ENCODE measurements at places on chromosomes 3 and 15.
A peak's percentile ranks its signal among the peaks of the same experiment; 100 is the strongest.

- DNase-seq, result no peak
Observed at GRCh38 chr3:59408047-59408624, 358.3 kb upstream of the CFAP20DC start.

DNA sequence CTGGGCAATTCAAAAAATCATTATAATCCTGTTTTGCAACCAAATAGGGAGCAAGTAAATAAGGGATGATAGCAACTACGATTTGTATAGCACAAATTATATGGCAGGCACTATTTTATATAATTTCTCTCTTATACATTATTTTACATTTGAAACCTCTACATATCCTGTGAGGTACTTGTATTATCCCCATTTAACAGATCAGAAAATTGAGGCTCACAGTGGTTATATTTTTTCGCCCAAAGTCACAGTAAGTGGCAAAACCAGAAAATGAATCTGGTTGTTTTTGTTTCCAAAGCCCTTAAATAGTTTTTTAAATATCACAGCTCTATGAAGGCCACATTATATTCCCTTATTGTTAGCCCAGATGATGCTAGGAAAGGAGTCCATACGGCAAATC, 74.3 kb downstream of the MLH1 start:
- DNase-seq, result no peak

DNA sequence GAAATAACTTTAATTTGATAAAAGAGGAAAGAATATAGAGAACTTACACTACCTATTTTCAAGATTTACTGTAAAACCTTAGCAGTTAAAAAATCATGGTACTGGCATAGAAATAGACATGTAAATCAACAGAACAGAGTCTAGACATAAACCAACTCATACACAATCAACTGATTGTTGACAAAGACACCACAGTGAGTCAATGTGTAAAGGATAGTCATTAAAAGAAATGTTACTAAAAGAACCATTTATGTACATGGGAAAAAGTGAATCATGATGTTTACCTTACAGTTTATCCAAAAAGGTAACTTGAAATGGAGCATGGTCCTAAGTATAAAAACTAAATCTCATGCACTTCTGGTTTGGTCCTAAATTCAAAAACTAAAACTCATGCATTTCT, 847.4 kb downstream of the IGSF11 start:
- DNase-seq, result peak; percentile 8

DNA sequence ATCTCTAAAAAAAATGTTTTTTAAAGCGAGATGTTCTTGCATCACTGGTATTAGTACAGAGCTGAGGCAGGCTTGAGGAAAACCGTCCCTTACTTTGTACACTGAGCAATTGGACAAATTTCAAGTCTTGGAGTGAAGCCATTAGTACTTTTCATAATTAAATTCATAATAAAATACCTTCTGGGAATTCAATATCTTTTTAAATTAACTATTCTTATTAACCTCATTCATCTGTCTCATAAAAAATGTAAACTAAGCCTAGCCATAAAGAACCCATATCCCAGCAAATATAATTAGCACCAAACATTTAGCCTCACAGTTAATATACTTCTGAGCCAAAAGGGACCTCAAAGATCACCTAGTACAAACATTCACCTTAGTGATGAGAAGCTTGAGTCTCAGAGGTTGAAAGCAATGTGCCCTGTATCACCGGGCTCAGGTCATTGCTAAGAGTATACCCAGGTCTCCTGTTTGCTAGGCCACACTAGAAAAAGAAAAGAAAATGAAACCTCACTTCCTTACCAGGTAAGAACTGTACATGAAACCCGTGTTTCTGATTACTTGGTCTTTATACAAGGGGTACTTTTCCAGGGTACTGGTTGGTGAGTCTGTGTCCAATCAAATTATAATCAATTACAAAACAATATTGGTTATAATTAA, 192.5 kb downstream of the ADAMTS9 start:
- DNase-seq, result no peak

GRCh38 chr15:65595960-65596359, 15.0 kb downstream of the INTS14 start:
- no peak for DNase-seq

DNA sequence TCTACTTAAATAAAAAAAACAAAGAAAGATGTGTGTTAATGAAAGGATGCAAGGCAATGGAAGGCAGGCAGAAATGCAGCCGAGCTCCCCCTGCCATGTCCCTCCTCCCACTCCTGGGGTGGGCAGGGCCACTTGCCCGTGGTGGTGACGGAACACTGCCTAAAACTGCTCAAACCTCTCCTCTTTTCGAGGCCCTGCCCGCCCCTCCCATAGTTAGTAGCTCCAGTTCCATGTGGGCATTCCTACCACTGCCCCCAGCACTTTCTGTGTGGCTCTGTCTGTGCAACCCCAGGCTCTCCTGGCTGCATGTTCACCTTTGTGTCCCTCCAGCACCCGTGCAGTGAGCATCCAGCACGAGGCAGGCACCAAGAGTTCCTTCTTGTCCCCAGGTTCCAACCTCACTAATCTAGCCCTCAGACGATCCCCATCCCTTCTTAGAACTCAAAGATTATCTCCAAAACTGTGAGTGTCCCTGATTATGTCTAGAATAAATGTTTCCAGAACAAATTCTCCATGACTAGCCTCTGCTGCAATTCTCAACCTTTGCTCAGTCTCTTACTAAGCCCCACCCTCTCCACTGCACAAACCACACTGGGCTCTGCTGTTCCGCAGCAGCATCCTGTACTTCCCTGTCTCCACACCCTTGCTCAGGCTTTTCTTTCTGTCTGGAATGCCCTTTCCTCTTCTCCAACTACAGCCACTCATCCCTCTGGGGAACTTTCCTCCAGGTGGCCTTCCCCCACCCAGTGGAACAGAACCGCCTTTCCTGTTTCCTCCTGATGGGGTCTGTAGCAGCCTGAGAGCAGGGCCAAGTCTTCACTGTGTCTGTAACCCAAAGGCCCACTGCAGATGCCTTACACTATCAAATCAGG, 32.6 kb upstream of the SPTBN5 start:
- no peak for DNase-seq

- no peak for DNase-seq
Observed at GRCh38 chr3:98980915-98981596, 79.6 kb upstream of the DCBLD2 start.

DNA sequence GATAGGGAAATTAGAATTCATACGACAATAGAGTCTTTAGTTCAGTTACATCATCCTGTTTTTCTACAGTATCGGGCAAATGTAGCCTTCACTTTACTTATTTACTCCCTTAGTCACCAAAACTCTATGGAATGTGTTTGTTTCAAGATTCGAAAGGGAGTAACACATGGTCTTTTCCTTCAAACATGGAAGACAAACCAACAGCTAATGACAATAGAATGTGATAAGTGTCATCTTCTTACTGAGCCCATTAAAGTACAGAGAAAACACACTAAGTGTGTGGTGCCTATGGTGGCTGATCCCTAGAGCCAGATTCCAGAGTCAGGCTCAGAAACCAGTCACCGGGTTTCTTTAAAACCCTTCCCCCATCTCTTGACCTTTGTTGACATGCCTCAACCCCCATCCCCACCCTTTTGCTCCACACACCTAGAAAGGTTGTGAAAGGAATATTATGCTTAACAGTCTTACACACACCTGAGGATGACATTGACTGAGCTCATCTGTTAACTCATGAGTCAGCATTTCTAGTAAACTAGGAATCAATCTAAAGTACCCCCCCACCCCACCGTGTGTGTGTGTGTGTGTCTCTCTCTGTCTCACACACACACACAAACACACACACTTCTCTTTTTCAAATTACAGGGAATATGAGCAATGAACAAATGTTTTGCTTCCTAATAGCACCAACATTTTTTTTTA, 549.6 kb upstream of the CCDC54 start:
- DNase-seq, result peak; percentile 20

DNA sequence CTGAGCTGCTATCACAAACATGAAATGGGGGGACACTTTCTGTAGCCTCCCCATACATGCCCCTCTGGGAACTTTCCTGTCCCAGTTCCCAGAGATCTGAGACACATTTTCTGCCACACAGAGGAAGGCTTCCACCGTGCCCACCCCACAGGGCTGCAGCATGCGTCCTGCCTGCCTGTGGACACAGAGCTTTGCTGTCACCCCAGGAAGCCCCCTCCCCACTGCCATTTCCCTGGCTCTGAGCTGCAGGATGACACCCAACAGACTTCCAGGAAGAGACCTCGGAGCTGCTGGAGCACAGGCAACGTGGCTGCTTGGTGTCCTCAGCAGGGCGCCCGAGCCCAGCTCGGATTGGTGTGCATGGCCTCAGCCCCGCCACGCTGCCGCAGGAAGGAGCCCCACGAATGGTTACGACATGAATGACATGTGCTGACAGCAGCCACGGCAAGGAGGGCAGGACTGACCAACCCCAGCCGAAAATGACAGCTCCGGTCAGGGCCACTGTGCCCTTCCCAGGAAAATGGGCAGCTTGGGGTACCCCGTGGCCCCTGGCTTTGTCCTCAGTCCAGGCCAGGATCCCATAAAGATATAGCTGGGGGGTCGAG, 81.3 kb downstream of the VGLL4 start:
- DNase-seq, result no peak

DNA sequence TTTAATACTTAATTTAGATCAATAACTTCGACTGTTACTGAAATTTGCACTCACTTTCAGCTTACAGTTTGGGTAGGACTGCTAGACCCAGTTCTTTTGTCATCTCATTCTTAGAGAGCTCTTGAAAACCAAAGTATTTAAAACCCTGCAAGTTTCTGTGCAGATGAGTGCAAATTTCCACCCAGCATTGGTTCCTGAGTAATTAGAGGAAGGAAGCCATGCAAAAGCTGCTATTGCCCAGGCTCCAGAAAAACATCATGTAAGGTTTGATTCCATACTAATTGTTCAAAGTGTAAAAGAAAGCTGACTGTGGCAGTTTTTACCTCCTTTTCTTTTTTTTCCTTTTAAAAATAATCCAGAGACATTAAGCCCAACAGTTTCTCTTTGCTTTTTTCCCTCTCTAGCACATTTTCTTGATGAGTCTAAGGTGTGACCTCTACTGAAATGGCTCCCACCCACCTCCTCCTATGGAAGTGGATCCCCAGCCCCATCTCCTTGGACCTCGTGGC, 30.3 kb downstream of the ABHD2 start:
- no peak for DNase-seq

GRCh38 chr3:137944593-137944992, 65.4 kb upstream of the CLDN18 start:
- DNase-seq, result no peak

DNA sequence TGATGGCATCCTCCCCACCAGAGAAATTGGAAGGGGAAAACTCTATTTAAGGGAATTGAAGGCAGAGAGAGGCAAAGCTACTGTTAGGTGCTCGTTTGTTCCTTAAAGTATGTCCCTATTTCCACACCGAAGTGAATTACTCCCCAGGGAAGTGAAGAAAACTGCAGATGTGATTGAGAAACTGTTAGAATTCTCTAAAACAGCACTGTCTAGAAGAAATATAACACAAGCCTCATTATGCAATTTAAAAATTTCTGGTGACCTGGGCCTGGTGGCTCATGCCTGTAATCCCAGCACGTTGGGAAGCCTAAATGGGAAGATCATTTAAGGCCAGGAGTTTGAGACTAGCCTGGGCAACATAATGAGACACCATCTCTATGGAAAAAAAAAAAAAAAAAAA, 305.0 kb downstream of the SHQ1 start:
- DNase-seq, result no peak

DNA sequence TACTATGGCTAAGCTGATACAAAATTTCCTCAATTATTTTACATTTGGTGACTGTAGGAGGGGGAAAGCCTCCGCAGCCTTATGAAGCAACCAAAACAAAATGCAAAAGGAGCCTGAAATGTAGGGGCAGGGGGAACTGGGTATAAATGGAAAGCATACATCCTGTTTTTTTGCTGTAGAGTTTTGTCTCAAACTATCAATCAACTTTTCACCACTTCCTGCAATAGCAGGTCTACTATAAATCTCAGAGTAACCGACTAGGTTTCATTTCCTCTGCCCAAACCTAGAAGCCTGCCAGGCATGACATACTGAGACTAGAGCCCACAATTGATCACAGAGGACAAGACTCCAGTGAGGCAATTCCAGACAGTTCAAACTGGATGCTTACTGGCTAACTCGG, 91.3 kb downstream of the SHQ1 start:
- DNase-seq, result no peak

- peak; percentile 98 for DNase-seq
Observed at GRCh38 chr3:138186803-138187295, 252 bp upstream of the ARMC8 start.

- DNase-seq, result peak; percentile 78
Observed at GRCh38 chr15:101692801-101693598, 31.3 kb downstream of the TARS3 start.

DNA sequence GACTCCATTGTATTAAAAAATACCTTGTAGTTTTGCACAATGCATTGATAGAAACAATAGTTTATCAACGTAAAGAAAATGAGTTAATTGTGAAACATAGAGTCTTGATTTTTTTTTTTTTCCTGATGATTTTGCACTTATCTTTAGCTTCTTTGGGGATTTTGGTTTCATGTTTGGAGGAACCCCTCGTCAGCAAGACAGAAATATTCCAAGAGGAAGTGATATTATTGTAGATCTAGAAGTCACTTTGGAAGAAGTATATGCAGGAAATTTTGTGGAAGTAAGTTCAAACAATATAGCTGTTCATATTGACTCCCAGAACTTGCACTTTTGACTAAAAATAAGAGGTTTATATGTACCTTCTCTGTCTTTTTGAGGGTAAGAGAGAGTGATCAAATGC, 7.0 kb downstream of the DNAJB11 start:
- no peak for DNase-seq

DNA sequence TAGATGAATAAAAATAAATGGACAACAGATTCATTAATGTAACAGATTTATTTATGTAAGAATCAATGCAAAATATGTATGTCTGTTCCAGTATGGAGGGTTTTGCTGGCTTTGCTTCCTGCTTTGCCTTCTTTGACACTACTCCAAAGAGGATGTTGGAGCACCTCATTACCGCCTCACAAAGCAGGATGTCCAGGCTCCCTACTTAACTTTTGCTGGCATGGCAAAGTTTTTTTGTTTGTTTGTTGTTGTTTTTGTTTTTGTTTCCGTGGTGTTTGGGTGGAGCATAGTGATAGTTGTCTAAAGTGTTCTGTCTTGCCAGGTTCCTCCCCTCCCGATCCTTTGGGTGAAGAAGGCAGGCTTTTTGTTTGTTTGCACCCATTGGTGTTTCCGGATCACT, 38.7 kb downstream of the DIPK2A start:
- DNase-seq, result no peak

- no peak for DNase-seq
Observed at GRCh38 chr15:73596174-73596573, 37.0 kb downstream of the NPTN start.

- DNase-seq, result no peak
Observed at GRCh38 chr15:91939403-91939831, 85.9 kb downstream of the SLCO3A1 start.

- peak; percentile 1 for DNase-seq
Observed at GRCh38 chr3:18847583-18848197, 300.6 kb upstream of the KCNH8 start.

- no peak for DNase-seq
Observed at GRCh38 chr15:73993211-73993994, 1.1 kb upstream of the PML start.

DNA sequence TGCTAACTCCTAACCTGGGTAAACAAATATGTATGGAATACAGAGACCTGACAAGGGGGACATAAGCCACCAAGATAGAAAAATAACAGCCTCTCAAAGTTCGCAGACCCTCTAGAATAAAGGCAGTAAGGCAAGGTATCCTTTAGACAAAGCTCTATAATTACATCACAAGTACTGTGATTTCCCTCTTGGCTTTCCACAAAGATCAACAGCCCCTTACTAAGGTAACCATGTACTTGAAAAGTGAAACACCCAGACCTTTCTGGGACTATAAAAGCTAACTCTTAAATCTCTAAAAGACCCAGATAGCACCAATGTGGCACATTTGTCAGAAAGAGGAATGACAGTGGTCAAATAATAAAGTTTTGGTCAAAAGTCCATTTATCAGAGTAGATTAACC, 51.9 kb downstream of the TBL1XR1 start:
- DNase-seq, result no peak

Data from RWPE1 (cell line).